Stimulated activated CD4-positive, alpha-beta T cell treated with anti-CD3 and anti-CD28 coated beads, Interleukin-15, amount 100 ng/mL, for 1 hour (primary cell): ENCODE measurements at places on chromosomes 3 and 15.

DNA sequence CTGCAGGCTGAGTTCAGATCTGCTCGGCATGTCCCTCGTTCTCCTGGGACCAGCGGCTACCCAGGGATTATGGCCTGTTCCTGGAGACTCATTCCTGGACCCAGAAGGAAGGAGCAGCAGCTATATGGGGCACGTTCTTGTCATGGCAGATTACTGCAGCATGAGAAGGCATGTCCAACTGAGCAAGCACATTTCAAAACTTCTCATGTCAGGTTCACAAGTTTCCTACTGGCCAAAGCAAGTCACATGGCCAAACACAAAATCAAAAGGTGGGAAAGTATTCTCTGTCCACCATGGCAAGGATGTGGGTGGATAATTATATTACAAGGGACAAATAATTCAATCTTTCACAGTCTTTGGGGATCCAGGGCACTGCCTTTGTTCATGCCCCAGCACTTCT, 71.9 kb upstream of the C15orf39 start:
- no peak for DNase-seq

DNA sequence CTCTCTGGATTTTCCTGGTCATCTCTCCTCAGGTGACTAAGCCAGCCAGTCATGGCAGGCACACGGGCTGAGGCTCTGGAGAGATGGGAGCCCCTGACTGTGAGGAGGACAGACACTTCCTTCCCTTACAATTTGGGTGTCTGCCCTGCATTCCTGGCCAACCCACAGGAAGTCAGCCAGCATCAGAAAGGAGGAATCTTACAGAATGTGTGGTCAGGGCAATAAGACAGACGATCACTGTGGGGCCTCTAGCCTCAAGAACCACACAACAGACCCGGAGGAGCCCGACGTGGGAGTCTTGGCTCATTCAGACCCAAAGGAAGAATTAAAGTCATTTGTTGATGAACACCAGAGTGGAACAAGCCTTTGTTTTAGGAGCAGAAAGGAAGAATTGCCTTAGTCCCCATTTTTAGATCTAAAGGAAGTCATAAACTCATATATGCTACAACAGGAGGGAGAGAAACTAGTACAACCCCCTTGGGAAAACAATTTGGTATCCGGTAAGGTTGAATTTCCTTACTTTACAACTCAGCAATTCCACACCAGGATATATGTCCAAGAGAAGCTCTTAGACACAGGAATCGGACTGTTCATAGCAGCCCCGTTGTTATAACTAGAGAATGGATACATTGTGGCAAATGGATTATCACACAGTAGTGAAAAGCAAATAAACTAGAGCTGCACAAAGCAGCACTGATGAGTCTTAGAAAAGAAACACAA, 62.2 kb downstream of the ABTB1 start:
- DNase-seq = no peak

DNA sequence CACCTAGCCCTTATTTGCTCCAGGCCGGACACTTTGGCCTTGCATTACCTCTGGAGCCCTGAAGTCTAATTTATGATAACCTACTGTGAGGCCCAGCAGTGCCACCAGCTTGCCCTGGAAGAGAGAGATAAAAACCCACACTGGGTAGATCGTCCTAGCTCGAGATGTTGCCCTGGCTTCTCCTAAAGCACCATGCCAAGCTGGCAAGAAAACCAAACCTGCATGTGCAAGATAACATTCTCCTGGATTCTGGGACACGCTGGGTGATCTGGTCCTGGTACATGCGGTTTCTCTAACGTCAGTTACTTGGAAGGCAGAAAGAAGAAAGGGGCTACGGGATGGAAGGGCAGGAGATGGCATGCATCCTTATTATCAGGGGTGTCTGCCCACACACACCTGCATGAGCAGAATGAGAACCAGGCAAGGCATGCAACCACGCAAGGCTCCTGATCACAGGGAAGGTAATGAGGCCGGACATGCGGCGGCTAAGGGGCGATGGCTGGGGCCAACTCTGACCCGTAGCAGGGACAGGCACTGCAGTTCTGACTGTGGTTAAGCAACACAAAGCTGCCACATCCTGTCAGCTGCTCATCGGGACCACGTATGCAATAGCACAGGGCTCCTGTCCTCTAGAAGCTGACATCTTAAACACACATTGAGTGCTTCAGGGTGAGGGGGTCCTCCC, 73.0 kb downstream of the OXNAD1 start:
- DNase-seq = peak; percentile 11

- DNase-seq = no peak
Observed at GRCh38 chr3:172449466-172450149, 1.4 kb upstream of the GHSR start.

DNA sequence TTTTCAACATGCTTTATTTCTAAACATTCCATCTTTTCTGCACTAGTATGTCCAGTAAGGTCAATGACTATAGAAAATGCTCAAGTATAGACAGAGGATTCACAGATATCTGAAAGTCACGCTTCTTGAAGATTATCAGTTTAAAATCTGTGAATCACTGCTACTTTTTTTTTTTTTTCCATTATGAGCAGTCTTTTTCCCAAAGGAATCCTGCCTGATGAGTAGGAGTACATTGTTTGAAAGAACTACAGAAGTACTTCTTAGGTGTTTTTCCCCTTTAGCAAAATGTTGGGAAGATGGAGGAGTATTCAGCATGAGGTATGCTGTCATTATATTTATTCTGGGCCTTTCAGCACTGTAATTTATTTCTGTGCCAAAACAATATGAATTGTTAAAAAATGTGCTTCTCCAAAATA, 266.2 kb downstream of the NLGN1 start:
- no peak for DNase-seq

- DNase-seq = no peak
Observed at GRCh38 chr15:22922003-22922402, 58.2 kb downstream of the CYFIP1 start.

GRCh38 chr3:69309814-69310213, 76.1 kb downstream of the FRMD4B start:
- no peak for DNase-seq

DNA sequence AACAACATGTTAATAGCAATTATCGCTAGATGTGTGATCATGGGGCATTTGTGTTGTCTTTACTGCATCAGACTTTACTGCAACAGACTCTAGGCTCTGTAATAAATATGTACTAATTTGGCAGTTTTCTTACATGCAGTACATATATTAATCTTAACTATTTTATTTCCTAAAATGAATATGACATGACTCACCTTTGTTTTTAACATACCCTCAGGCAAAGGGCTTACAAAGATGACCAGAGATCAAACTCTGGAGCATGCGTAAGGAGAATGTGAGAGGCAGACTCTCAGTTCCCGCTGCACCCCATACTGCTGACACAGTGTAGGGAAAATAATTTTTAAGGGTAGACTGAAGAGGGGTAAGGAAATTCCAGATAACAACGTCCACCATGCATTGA, 7.2 kb upstream of the FAM174B start:
- no peak for DNase-seq

- no peak for DNase-seq
Observed at GRCh38 chr15:63565536-63566186, 31.5 kb upstream of the FBXL22 start.

DNA sequence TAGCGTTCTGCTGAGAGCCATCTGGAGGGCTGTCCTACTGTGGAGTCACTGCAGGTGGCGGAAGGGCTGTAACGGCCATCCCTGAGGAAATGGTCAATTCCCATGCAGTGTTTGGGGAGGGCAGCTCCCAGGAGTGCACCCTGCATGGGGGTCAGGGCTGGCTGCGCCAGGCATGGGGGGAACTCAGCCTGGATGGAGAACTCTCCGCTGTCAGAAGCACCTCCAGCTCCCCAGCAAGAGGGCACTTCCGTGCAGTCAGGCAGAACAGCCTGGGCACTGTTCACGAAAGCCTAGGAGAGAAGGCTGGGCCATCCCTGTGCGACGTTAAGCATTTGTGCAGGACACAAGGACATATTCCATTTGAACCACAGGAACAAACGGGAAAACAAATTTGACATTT, 105.2 kb downstream of the LRIG1 start:
- DNase-seq = no peak

DNA sequence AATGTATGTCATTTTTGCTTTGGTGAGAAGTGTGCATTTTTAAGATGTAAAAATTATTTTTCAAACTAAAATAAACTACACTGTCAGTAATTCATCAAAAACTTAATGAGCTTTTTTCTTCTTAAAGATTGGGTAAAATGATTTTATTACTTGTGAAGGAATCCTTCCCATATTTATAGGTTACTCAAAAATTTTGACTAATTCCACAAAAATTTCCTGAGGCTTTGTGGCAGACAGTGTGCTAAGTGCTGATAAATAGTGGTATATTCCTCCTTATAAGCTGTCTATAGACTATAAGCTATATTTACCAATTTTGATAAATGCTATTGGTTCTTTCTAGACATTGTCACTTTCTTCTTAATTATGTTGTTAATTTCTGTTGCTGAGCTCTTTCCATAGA, 284.5 kb upstream of the SEMA6D start:
- no peak for DNase-seq

GRCh38 chr3:171284308-171285075, 175.7 kb downstream of the TNIK start:
- DNase-seq = no peak

- no peak for DNase-seq
Observed at GRCh38 chr15:77168616-77169015, 97.7 kb upstream of the TSPAN3 start.

DNA sequence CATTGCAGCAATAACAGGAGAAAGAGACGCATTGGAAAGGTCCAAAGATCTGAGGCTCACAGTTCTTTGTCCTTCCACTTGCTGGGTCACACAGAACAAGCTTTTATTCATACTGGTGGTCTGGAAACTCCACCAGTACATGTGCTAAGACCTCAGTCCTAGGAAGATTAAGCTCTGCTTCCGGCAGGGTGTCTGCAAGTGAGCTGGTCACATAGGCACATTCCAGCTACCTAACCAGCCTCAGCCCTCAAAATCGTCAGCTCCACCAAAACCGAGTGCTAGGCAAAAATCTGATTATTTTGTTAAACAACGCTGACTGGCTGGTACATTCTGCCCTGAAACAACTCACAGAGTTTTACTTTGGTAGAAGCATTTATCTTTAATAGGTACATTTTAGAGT, 2.2 kb downstream of the ZBED2 start:
- DNase-seq = no peak

GRCh38 chr15:51087513-51087912, 7.2 kb downstream of the TNFAIP8L3 start:
- DNase-seq = no peak
